B cell (primary cell): ENCODE measurements at places on chromosomes 11 and 22.

DNA sequence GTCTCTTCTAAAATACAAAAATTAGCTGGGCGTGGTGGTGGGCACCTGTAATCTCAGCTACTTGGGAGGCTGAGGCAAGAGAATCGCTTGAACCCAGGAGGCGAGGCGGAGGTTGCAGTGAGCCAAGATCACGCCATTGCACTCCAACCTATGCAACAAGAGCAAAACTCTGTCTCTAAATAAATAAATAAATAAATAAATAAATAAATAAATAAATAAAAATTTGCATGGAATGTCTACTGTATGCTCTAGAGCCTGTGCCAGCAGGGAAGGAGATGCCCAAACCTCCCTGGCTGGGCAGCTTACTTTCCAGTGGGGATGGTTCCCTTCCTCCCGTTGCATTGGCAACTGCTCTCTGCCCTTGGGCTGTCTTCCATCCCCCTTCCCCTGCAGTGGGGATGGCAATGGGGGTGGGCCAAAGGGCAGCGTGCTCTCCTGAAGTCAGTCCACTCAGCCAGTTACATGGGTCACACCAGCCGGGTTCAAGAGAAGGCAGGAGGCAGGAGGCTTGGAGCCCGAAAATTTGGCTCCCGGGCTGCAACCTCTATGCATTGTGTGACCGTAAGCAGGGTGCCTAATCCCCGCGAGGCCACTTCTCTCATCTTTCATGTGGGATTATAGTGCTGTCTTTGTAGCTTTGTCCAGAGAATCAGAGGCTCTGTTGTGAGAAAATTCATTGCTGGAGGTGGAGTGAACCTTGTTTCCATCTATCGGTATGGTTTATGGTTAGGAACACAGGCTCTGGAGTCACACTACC lies 1.4 kb upstream of the LRRC10B start:
- no peak for DNase-seq

DNA sequence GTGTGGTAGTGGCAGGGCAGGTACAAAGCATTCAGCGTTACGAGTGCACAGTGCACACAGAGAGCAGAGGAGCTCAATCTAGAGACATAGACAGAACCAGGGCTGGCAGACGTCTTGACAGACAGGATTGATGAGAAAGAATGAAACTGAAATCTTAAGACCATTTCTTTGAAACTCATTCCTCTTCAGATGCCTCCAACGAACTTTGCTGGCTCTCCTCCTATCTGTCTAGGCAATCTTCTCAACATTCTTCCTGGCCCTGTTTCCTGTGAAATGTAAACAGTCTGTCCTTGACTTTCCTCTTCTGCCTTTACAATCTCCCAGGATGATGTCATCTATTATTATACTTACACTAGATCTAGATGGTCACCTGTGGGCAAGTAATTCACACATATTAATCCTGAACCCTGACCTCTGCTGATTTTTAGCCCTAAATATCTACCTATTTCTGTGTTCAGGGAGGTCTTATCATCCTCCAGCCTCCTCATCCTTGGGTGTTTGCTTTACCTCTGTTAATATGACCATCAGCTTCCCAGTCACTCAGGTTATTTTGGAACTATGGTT lies 119.5 kb downstream of the ENTHD1 start:
- DNase-seq, result peak; percentile 44

- DNase-seq, result no peak
These were observed 29.2 kb downstream of the FAR1 start for GRCh38 chr11:13697710-13698109.

DNA sequence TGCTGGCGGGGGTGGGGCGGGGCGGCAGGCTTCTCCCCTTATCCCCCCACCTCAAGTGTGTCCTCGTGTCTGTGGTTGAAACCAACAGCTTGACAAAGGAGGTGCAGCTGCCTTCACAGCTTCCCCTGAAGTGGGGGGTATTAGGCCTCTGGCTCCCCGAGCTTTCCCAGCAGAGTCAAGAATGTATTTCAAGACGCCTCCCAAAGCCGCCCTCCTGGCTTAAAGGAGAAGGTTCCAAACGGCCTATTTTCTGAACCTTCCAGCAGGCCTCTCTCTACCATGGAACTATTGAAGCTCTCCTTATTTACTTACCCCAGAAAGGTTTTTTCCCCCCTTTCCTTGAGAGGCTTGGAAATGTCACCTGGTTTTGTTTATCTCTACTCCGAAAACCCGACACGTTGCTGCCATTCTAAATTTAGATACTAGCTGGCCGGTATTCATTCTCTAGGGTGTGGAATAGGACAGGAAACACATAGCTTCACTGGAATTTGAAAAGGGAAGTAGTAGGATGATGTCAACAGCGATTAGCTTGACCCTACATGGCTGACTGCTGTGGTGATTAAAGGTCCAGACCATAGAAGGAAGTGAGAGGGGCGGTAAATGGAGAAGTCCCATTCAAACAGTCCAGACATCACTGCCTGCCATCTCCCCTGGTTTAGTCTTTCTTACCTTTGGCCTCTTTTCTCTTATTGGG lies 671 bp upstream of the PICALM start:
- DNase-seq, result no peak

DNA sequence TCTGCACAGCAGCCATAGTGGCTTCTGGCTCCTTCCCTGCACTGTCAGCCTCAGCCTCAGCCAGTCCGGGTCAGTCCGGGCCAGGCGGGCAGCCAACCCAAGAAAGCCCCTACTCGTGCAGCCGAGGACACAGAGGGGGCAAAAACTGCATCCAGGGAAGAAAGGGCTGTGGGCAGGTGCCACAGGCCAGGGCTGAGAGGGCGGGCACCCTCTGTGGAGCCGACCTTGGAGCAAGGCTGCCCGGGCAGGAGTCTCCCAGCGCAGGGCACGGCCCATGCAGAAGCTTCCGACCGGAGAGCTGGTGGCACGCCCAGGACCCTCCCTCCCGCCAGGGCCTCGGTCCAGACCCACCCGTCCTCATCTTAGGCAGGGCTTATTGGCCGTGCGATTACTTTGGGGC lies 10.5 kb upstream of the TH start:
- no peak for DNase-seq

- no peak for DNase-seq
These were observed 26.2 kb downstream of the PPFIA1 start for GRCh38 chr11:70296681-70297080.

DNA sequence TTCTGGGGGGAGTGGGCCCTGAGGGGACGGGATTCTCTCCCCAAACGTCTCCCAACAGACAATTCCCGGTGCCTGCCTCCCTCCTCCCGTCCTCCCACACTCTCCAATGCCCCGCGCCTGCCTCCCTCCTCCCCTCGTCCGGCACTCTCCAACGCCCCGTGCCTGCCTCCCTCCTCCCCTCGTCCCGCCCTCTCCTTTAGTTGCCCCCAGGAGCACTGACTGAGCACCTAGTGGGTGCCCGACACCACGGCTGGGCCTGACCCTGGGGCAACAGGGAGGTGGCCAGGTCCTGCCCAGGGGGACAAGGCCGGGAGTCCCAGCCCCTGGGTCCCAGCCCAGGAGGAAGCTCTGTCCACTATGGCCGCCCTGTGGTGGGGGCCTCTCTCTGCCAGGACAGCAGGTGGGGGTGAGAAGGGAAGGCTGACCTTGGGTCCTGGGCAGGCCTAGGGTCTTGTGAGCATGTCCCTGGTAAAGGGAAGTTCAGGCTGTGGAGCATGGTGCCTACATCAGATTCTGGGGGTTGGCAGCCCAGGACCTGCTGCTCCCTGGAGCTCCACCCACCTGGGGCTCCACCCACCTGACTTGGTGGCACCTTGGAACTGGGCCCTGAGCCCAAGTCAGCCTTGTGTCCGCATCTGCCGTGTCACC lies 942.3 kb downstream of the BRD1 start:
- DNase-seq, result no peak

GRCh38 chr11:117931331-117931950 lies 2.2 kb upstream of the TMPRSS13 start:
- DNase-seq, result no peak
